GM23338 (cell line): ENCODE measurements at places on chromosomes 5 and 9.

- DNase-seq: no peak
These were observed 5.6 kb downstream of the P4HA2 start for GRCh38 chr5:132221781-132222648.

DNA sequence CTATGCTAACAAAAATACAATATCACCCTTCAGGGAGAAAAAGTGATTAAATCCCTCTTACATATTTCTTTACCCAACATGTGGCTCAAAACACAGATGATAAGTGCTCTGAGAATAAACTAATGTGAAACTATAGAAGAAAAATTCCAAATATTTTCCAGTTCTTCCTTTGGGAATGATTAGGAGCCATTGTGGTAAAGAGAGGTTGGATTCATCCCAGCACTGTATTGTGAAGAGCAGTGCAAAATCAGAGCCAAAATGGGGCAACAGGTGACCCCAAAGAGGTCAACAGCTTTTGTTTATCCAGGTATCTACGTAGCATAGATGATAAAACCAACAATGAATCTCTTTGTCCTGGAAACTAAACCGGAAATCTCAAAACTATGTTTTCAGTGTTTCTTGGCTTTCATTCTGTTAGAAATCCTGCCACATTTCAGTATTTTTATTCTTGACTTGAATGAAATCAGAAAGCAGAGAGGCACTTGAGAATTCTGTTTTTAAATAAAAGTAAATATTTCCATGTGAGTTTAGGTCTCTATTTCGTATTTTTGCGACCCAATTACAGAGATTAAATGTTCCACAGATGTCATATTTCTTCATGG, 120.4 kb upstream of the FST start:
- no peak for DNase-seq

DNA sequence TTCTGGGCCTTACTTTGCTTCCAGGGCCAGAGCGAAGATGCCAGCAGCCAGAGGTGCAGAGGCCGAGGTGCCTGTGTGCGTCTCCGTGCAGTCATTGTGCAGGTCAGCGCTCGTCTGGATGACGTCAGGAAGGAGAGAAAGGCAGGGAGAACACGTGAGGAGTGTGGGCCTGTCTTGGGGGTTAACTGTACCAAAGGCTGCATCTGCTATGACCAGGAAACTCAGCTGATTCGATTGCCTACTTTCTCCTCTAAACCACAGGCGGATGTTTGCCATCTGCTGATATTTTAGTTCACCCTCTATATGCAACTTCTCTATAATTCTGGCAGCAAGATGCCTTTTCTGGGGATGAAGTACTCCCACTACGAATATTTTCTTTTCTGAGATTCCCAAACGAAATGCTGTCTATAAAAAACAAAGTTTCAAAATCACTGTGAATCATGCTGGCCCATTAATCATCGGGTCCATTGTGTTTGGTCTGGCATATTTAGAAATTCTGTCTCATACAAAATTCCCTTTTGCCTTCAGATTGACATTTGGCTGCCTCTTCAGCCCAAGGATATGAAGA, 24.8 kb downstream of the PCSK1 start:
- no peak for DNase-seq

DNA sequence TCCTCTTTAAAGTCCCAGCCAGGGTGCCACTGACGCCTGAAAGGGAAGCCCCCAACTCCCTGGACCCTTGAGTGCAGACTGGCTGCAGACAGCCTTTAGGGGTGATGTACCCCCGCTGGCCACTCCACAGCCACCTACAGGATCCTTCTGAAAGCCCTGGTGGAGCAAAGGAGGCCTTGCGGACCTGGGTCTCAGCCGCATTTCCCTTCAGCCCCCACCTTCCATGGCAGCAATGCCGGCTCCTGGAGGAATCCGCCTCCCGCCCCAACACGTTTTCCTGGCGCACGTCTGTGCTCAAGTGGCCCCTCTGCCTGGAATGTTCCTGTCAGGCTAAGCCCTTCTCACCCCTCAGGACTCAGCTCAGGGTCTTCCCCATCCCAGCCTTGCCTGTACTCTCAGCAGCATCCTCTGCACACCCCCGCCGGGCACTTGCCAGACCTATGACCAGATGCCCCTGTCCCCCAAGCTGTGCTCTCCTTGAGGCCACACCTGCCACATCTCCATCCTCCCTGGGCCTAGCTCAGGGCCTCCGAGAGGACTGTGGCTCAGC, 134.1 kb upstream of the RAPGEF1 start:
- DNase-seq: peak; percentile 22

DNA sequence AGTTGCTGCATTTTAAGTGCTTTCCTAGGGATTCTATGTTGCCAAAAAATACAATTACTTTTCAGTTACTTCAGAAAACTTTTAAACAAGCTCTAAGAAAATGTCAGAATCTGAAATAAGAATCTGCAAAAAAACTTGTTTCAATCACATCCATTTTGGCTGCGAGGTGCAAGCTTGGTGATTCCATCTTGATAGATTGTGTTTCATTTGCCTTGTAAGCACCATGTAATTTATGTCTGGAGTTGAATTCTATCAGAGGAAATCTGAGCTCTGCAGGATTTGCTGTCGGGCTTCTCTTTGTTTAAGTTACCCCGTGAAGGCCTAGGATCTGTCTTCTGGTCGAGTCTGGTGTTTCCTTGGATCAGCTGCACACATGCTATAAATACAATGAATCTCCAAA, 40.4 kb upstream of the MAN2A1 start:
- no peak for DNase-seq

- no peak for DNase-seq
These were observed 406.0 kb upstream of the DMAC1 start for GRCh38 chr9:8205576-8205975.

DNA sequence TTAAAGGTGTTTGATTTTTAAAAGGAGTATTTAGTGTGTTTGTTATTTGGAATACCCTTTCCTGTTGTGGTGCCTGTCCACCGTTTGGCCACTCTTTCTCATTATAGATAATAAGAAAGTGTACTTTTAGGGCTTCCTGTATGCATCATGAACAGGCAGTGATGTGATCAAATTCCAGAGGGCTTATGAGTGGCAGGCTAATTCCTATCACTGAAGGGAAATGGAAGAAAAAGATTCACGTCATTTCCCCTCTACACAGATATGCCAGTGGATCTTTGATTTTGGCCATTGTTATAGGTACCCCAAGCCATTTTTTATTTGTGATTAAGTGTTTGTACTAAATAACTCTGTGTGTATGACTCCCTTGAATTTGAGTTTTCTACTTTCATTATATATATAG, 37.1 kb downstream of the RPS6 start:
- no peak for DNase-seq

- no peak for DNase-seq
These were observed 197.9 kb downstream of the TLE4 start for GRCh38 chr9:79769476-79770275.

DNA sequence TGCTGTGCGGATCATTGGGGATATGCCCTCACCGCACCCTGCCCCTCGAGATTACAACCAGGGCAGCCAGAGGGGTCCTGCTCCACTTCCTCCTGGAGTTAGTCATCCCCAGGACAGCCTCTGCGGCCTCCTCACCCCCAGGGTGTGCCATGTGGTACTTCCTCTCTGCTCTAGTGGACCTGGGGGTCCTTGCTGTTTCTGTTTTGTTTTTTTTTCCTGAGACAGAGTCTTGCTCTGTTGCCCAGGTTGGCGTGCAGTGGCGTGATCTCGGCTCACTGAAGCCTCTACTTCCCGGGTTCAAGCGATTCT, 5.2 kb upstream of the FCN1 start:
- no peak for DNase-seq

GRCh38 chr5:5278201-5278814, 138.2 kb downstream of the ADAMTS16 start:
- no peak for DNase-seq

DNA sequence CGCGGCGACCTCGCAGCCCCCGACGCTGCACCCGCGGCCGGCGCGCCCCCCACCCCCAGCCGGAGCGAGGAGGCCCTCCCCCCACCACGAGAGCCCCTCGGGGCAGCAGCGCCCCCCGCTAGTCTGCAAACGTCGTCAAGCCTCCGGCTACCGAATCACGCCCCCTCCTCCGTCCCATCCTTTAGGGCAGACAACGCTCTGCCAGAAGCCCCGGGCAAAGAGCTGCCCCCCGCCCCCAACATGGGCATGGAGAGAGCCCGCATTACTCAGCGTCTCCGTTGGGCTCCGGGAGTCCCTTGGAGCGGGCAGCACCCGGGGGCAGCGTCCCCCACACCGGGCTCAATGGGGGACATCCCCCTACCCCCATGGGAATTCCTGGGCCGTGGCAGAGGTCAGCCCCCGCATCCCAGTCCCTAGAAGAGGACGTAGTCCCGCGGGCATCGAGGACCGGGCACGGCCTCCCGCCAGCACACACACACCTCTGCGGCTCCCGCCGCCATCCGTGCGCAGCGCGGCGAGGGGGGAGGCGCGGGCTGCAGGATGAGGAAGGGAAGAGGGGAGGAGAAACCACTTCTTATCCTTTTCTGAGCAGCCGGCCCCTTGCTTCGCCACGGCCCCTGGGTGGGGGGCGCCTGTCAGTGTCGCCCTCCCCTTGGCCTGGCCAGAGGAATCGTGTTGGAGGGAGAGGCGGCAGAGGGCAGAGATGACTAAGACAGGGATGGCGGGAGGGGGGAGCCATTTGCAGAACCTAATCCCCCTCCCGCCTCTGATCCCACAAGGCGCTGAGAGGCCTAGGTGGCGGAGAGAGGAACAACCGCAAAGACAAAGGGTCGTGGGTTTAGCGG, 750 bp downstream of the DNM1 start:
- DNase-seq: peak; percentile 74

DNA sequence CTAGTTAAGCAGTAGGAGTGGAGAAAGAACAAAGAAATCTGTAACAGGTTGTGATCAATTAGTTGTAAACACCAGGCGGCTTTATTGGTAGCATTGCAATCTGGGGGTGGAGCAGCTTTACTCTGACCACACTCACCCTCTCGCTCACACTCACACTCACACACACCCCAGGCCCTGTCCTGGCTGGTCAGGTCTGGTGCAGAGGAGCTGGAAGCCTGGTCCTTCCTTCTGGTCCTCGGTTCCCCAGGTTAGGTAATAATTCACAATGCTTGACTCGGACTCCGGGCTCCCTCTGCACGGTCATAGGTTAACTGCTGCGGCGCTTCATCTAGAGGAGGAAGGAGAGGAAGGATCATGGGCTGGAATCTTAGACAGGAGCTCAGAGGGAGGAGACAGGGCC, 1.6 kb downstream of the CCL19 start:
- DNase-seq: no peak

GRCh38 chr5:53233645-53234405, 124.3 kb upstream of the MOCS2 start:
- DNase-seq: no peak

DNA sequence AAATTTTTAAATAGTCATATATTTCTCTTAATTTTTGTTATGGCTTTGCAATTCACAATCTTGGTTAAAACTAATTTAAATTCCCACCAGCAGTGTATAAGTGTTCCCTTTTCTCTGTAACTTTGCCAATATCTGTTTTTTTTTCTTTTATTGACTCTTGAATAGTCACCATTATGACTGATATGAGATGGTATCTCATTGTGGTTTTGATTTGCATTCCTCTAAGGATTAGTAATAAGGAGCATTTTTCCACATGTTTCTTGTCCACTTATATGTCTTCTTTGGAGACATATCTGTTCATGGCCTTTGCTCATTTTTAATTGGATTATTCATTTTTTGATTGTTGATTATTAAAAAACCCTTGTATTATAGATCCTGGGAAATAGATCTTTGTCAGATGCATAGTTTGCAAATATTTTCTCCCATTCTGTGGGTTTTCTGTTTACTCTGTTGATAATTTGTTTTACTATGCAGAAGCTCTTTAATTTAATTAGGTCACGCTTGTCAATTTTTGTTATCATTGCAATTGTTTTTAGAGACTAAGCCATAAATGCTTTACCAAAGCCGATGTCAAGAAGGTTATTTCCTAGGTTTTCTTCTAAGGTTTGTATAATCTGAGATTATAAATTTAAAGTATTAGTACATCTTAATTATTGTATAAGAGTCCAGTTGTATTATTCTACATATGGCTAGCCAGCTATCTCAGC, 610.9 kb downstream of the CHSY3 start:
- no peak for DNase-seq

- no peak for DNase-seq
These were observed 267.8 kb upstream of the ZNF608 start for GRCh38 chr5:125014202-125014601.

DNA sequence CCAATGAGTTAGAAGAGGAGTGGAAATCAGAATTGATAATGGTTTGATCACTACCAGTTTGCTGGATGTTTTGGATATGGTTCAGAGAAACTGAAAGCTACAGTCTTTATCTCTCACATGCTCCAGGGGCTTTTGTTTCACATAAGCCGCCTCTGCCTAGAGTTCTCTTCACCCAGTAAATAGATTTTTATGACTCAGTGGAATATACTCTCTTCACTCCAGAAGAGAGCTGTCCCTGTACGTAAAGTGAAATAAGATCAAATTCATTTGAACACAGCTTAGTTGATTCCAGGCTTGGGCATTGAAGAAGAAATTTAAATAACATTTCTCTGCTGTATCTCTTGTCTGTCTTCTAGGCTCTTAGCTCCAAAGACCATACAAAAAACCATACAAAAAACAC, 184.9 kb downstream of the TRPM3 start:
- no peak for DNase-seq

DNA sequence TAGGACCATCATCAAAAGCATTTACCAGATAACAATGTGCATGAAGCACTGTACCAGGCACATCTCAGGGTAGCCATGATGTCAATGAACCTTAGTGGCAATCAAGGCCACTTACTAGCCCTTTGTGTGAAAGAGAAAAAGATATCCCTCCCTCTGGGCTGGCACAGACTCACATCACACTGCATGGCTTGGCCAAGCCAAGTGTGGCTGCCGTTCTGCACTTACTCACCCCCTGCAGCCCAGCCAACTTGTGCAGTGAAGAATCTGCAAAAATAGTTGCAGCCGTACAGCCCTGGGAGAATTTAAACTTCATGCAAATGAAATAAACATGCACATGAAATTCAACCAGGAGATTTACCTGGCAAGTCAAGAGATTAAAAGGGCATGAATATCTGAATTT, 333.5 kb downstream of the DEPDC1B start:
- DNase-seq: no peak

GRCh38 chr5:165057145-165057544, 1551.7 kb downstream of the MAT2B start:
- DNase-seq: no peak

GRCh38 chr5:122473941-122474340, 161.9 kb downstream of the SNCAIP start:
- no peak for DNase-seq

DNA sequence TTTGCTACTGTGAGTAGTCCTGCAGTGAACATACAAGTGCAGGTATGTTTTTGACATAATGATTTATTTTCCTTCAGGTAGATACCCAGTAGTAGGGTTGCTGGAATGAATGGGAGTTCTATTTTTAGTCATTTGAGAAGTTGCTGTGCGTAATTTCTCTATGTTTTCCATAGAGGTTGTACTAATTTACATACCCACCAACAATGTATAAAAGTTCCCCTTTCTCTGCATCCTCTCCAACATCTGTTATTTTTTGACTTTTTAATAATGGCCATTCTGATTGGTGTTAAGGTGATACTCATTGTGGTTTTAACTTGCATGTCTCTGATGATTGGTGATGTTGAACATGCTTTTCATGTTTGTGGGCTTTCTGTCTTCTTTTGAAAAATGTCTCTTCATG, 64.7 kb upstream of the CTSL start:
- no peak for DNase-seq
